ENCODE measurements at places on chromosomes 1 and 21.

DNA sequence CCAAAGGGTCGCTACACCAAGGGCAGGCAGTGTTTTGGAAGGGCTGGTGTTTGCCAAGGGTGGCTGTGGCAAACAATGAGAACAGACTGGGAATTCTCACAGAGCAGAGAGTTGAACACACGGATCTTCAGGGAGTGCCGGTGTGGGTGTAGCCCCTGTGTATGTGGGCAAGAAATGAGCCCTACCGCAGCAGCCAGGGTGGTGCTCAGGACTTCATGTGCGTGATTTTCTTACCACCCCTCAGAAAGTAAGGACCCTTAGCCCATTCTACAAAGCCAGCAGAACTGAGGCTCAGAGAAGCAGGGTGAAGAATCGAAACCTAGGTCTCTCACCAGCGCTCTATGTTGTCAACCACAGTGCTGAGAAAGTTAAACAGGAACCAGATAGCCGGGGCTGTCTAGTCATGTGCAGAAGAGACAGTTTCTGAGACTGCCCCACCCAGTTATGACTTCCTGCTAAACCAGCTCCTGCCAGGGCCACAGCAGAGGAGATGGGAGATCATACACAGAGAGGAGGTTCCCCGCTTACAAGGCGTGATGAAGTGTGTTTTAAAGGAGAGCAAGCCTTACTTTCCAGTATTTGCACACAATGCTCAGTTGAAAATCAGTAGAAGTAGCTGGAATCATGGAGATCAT, 21.9 kb upstream of the MORC3 start:
- DNase-seq: peak; percentile 36

GRCh38 chr1:109392037-109392787, 5.5 kb downstream of the SORT1 start:
- no peak for DNase-seq

GRCh38 chr1:181490740-181491712, 7.7 kb downstream of the CACNA1E start:
- no peak for DNase-seq

DNA sequence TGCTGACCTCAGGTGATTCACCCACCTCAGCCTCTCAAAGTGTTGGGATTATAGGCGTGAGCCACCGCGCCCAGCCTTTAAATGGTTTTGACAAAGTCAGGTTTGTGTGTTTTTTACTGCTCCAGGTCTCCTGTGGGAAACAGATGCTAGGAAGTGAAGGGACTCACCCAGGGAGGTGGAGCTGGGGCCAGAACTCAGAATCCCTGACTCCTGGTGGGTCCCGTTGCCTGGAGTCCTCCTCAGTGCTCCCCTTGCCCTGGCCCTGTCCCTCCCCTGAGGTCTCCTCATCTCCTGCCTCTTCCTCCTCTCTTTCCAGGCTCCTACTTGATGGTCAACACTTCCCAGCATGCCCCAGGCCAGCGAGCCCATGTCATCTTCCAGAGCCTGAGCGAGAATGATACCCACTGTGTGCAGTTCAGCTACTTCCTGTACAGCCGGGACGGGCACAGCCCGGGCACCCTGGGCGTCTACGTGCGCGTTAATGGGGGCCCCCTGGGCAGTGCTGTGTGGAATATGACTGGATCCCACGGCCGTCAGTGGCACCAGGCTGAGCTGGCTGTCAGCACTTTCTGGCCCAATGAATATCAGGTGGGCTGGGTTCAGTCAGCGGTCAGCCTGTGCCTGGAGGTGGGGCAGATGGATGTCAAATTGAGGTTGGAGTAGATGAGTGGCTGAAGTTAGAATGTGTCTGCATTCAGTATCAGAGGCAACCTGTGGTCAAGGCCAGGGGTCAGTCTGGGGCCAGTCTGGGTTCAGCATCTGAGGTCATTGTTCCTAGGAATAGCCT, 22.1 kb downstream of the PTPRU start:
- DNase-seq: no peak

DNA sequence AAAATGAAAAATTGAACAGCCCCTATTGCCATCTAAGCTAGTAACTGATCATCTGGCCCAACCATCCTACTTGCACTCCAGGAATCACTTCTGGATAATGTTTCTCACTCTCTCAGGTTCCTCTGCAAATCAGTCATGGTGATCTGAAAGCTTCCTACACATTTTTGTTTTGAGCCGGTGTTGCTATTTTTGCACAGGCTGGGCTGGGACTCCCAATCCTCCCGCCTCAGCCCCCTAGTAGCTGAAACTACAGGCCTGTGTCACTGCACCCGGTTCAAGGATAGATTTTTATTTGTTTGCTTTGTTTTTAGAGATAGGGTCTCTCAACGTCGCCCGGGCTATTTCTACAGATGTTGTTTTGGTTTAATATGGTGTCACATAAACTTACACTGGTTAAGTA, 40.5 kb upstream of the HMCN1 start:
- no peak for DNase-seq

- no peak for DNase-seq
Observed at GRCh38 chr1:3007298-3008147, 13.7 kb upstream of the ACTRT2 start.

GRCh38 chr1:52140633-52141512, 1.0 kb upstream of the ZFYVE9 start:
- DNase-seq: no peak

DNA sequence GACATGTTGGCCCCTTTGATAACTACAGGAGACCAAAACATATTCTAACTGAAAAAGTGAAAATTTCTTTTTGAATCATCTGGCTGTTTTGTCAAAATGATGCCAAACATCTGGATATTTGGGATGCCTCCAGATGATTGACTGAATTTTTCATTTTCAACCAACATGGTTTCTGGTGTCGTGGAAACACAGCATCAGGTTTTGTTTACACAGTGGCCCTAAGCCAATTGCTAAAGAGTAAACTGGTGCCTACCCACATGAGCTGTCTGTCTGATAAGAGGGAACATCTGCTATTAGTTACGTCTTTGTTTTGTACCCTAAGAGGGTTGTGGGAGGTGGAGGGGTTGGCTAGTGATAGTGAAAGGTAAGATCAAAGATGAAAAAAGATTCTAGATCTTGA, 204.8 kb downstream of the KCNK2 start:
- DNase-seq: no peak

DNA sequence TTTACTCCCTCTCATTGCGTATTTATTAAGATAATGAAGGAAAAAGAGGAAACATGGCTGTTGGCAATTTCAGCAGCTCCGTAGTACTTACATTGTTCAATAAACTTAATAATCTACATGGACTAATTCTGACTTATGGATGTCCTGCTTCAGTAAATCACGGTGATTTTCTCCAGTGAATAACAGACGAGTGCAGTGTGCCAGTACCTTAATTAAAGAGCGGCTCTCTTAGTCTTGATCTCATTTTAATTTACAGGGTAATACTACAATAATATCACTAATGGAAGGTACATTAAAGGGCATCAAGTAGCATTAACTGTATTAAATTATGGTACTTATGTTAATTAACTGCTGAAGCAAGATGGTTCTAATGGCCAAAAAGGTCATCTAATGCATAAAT, 187.2 kb downstream of the NTNG1 start:
- DNase-seq: no peak

DNA sequence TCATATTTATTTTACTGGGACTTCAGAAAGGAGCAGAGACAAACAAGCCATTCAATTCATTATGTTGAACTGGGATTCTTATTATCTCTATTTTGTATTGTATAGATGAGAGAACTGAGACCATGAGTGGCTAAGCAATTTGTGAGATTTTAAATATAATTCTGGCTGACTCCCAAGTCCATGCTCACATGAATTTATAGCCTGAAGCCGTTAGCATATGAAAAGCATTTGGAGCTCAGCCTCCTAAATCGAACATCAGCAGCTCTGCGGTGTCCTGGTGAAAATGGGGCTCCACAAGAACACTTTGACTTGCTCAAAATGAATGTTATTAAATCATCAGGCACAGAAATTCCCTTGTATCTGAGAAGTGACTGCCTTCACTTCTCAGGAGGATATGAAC, 96.8 kb upstream of the DPT start:
- DNase-seq: no peak

GRCh38 chr1:219324629-219325367, 151.1 kb downstream of the LYPLAL1 start:
- DNase-seq: no peak

DNA sequence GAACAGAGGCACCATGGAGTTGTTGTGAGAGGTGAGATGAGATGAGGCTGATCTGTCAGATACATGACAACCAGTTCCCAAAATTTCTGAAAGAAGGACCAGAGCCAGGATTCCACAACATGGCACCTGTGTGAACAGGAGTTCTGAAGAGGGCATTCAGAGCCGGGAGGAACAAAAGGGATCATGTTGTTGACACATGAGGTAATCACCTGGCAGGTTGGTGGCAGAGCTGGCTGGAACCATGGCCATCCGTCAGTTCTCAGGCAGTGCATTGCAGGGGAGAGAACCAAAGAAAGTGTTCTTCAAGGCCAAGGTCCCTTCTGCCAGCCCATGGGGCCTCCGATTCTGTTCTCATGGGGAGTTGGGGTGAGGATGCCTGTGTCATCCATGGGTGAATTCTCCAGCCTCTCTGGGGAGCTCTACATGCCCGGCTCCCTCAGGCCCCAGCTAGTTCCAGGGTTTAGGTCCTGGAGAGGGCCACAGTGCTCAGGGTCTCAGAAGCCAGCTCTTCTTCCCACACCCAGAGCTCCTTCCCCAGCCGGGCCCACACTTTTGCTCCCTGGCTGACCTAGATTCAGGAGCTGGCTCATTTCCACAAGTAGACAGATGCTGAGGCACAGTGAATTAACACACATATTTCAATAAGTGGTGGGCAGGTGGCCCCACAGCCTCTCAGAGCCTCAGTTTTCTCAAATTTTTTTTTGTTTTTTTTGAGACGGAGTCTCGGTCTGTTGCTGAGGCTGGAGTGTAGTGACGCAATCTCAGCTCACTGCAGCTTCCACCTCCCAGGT, 49.1 kb upstream of the CTPS1 start:
- no peak for DNase-seq

GRCh38 chr1:248816042-248816851, 9.5 kb downstream of the SH3BP5L start:
- DNase-seq: no peak

- DNase-seq: no peak
Observed at GRCh38 chr1:183847641-183848040, 42.7 kb downstream of the RGL1 start.

GRCh38 chr1:52400131-52400530, 4.1 kb downstream of the ORC1 start:
- DNase-seq: no peak

GRCh38 chr1:212678456-212679410, 20.9 kb downstream of the BATF3 start:
- DNase-seq: no peak

GRCh38 chr1:210815641-210816550, 318.1 kb downstream of the KCNH1 start:
- DNase-seq: no peak

DNA sequence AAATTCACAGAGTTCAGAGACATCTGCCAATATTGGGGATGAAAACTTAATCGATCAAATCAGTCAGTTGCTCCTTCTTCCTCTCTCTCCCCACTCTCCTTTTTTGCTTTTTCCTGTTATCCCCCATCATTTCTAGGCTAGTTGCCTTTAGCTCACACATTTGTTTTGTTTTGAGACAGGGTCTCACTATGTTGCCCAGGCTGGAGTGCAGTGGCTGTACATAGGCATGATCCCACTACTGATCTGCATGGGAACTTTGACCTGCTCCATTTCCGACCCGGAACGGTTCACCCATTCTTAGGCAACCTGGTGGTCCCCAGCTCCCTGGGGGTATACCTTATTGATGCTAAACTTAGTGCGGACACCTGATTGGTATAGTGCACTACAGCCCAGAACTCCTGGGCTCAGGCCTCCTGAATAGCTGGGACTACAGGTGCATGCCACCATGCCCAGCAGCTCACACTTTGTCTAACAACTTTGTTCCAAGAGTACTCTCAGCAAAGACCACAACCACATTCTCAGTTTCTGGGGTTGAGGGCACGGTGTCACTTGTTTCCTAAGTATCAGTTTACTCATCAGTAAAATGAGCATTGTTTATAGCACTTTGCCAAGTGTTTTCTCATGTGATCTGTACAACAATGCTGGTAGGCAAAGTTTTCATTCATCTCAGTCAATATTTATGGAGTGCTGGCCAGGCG, 6.7 kb upstream of the ELOA start:
- DNase-seq: no peak

DNA sequence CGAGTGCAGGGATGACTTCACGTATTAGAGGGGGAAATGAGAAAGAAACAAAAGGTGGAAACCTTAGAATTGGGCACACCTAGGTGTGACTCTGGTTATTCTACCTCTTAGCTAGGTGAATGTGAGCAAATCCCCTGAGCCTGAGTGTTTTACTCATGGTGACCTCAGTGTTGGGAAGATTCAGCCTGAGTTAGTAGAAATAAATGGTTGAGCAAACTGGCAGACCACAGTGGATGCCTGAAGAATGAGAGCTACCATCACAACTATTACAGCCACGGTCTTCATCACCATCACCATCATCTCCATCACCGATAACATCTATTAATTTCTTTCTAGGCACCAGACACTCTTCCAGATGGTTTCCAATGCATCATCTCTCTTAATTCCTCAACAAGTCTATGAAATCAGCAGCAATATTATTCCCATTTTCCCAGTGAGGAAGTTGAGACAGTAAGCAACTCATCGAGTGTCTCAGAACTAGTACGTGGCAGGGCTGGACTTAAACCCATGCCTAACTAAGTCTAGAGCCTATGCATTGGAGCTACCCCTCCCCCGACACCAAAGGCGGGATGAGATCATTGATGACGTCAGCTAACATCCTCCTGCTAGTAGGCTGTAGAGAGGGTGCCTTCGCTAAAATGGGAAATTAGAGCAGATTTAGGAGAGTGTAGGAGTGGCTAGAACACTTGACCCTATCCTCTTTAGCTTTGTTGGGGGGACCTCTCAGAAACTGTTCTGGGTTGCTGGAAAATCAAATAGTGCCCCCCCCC, 7.9 kb upstream of the KAZN start:
- no peak for DNase-seq

DNA sequence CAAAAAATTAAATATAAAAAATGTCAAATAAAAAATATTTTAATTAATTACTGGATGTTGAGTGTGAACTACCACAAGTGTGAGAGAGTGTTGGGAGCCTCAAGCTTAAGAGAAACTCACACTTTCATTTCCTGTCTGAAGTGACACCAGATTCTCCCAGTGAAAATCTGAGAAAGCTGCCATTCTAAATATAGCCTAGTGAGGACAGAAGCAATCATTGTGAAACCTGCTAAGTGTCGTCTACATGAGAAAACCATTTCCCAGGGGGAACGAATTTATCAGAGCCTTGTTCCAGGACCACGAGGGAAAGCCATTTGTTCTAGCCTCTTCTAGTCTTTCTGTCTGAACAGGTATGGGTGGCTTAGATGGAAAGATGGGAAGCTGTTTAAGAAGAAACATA, 329.3 kb upstream of the PRMT6 start:
- no peak for DNase-seq

DNA sequence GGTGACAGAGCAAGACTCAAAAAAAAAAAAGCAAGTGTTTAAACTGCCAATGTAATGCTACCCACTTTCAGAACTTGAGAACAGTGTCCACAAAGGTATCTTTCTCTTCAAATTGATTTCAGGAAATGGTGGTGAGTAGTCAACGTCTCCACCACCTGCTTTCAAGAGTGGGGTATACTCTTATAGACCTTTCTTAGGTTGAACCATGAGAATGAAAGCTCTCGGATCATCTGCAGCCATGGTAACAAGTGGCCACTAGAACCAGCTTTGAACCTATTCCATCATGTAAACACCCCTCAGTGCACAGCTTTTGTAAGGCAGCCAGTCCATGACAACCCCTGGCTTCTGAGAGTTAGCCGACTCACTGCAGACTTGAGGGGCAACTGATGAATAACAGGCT, 107.4 kb downstream of the NTPCR start:
- no peak for DNase-seq
